Vagina (tissue), 2 donors: ENCODE measurements at places on chromosomes 7 and 10. TPM values are rescaled to one million over a fixed set of nuclear protein-coding genes. Genes with fewer than 3 reads are reported as not detected.

SLC16A12 gene
- 3.7 TPM for total RNA-seq

- no peak overlapping the region for H3K27ac ChIP-seq
- H3K27me3 ChIP-seq = no peaks in the 10 kb centered on the region
- H3K4me3 ChIP-seq = no peak overlapping the region
- H3K36me3 ChIP-seq = no peaks in the 10 kb centered on the region
- DNase-seq = no peak
- H3K4me1 ChIP-seq = peaks cover 19% of the 10 kb centered on the region
Observed at GRCh38 chr7:91692800-91693199, 187.7 kb downstream of the MTERF1 start.

- H3K4me1 ChIP-seq = peaks cover 30% of the 10 kb centered on the region
- no peaks in the 10 kb centered on the region for H3K27me3 ChIP-seq
- peak; percentile 86 for DNase-seq
- H3K36me3 ChIP-seq = no peaks in the 10 kb centered on the region
Observed at GRCh38 chr7:76310102-76310957, 7.9 kb downstream of the HSPB1 start.

GRCh38 chr7:97064972-97065587 is 40.4 kb upstream of the DLX5 start:
- no peaks in the 10 kb centered on the region for H3K36me3 ChIP-seq
- no peak overlapping the region for H3K4me3 ChIP-seq
- no peaks in the 10 kb centered on the region for H3K4me1 ChIP-seq
- no peak for DNase-seq
- no peaks in the 10 kb centered on the region for H3K27me3 ChIP-seq

DNA sequence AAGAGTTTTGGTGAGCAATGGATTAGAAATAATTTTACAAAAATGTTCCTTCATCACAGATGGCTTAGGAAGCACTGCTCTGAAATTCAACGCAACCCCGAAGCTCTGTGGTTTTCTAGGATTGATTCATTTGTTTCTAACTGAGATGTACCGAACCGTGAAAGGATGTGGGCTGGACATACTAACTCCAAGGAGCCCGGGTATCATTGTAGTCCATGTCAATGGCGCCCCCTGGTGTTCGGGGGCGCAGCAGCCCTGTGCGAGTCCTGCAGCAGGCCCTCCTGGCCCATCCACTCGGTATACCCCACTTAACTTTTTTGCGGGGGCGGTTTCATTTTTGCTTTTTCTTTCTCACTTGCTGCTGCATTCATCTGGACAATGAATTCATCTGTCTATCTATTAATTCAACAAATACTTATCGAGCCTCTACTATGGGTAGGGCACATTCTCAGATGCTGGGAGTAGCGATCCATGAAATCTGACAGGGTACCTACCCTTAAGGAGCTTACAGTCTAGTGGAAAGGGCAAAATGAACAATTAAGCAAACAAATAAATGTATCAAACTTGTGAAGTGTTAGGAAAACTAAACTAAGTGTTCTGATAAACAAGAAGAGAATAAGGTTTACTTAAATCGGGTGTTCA is 25.2 kb upstream of the ITPRID1 start:
- H3K4me3 ChIP-seq = no peak overlapping the region
- H3K4me1 ChIP-seq = no peaks in the 10 kb centered on the region
- DNase-seq = no peak
- H3K36me3 ChIP-seq = no peaks in the 10 kb centered on the region

GRCh38 chr7:157233677-157234076 is 95.0 kb downstream of the UBE3C start:
- no peaks in the 10 kb centered on the region for H3K27me3 ChIP-seq
- H3K4me3 ChIP-seq = no peak overlapping the region
- H3K4me1 ChIP-seq = no peaks in the 10 kb centered on the region
- no peak overlapping the region for H3K27ac ChIP-seq

- H3K27ac ChIP-seq = no peak overlapping the region
- H3K27me3 ChIP-seq = no peaks in the 10 kb centered on the region
- H3K4me1 ChIP-seq = no peaks in the 10 kb centered on the region
- DNase-seq = no peak
- H3K4me3 ChIP-seq = no peak overlapping the region
- H3K36me3 ChIP-seq = no peaks in the 10 kb centered on the region
Observed at GRCh38 chr10:111762114-111762513, 421.5 kb downstream of the GPAM start.

DNA sequence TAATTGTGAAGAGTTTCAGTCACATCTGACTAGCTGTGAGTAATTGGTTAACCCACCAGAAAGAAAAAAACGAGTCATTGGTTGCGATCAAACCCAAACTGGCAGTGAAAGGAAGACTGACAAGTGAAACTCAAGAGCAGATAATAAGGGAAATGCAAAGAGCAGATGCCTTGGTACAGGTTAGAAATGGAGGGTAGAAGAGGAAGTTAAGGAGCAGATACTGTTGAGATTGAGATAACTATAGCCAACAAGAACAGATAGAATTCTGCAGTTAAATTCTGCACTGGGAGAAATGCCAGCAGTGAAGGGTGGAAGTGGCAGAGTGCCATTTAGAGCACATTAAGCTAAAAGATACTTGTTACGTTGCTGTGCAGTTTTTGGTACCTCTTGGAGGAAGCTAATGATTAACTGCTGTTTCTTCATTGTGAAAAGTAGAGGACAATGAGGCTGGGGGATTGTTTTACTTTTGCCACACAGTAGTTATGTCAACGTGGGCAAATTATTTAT is 65.8 kb downstream of the CDK13 start:
- no peaks in the 10 kb centered on the region for H3K27me3 ChIP-seq
- H3K27ac ChIP-seq = no peak overlapping the region
- DNase-seq = no peak
- no peaks in the 10 kb centered on the region for H3K36me3 ChIP-seq
- no peak overlapping the region for H3K4me3 ChIP-seq
